D721Med (cell line): ENCODE measurements at places on chromosomes 11 and 22.
A peak's percentile ranks its signal among the peaks of the same experiment; 100 is the strongest.

GRCh38 chr22:22329792-22330191, 85.2 kb downstream of the VPREB1 start:
- no peak for DNase-seq

DNA sequence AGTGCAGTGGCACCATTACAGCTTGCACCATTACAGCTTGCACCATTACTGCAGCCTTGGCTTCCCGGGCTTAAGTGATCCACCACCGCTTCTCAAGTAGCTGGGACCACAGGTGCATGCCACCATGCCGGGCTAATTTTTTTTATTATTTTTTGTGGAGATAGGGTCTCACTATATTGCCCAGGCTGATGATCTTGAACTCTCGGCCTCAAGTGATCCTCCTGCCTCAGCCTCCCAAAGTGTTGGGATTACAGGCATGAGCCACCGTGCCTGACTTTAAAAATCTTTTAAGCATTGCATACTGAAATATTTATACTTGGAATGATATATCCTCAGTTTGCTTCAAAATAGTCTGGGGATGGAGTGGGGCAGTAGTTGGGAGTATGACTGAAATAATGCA, 10.4 kb downstream of the PAFAH1B2 start:
- DNase-seq = no peak

GRCh38 chr11:45176996-45177395, 30.6 kb downstream of the PRDM11 start:
- DNase-seq = no peak

DNA sequence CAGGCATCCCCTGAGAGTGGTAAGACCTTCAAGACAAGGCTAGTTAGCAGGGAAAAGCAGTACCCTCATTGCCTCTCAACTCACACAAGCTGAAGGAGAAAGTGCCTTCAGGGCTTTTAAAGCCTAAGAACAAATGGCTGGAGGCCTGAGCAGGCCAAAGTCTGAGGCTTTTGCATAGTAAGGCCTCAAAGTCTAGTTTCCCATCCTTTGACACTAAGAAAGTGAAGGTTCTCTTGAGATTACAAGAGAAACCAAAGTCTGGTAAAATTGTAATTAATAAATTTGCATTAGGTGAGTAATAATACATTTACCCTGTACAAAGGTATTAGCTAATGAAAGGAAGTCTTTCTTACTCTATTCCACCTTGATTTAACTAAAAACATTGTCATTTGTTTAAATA, 47.0 kb upstream of the CCDC89 start:
- DNase-seq = no peak

- DNase-seq = peak; percentile 25
Measured at GRCh38 chr11:129375751-129376657, at the start of gene BARX2. TSS of gene BARX2 (plus strand) at chr11:129375848. CDS start at chr11:129376036, 188 bp downstream.

DNA sequence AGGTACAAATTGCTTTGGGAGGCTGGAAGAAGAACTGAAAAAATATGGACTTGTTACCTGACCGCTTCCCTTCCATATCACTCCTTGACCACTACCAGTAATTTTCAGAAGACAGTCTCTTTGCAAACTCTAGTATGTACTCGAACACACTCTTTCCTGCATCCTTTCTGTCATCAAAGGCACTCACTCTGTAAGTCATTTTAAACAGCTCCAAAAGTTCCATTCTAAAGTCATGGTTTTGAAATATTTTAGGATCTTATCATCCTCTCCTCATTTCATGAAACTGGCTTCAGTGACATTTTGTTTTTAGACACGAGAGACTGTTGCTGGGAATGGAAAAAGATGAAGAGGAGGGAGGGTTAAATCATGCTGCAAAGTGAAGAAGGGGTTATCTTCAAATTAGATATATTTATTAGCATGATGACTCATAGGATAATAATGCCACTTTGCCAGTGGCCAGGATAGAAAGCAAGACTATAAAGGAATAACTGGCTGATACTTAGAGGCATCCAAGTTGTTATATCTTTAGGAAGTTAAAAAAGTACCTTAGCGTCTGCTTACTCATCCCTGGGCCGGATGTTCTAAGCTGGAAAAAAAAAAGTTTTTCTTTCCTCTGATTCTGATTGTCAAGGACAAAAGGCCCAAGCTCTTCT, 549.3 kb downstream of the METTL15 start:
- DNase-seq = no peak

GRCh38 chr11:914204-914603, 3.6 kb upstream of the CHID1 start:
- DNase-seq = no peak

DNA sequence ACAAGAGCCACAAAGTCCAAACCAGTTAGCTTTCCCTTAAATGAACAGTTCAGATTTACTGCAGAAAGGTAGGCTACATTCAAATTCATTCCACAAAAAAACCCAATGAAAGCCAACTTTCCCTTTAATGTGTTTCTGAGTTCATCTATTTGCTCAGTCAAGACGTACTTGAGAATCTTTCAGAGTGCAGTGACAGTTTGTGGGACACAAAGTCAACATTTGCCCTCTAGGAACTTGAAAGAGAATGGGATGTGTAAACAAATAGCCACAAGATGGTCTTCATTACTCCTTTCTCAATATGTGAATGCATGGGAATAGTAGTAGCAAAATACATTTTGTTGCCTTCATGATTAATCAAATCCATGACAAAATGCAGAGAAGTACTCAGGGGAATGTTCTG, 15.8 kb downstream of the RTCB start:
- no peak for DNase-seq

- DNase-seq = no peak
Measured at GRCh38 chr11:103961010-103961409, 75.4 kb upstream of the DDI1 start.
